Astrocyte (in vitro differentiated cells and primary cell): ENCODE measurements at places on chromosomes 7 and 10. TPM values are rescaled to one million over a fixed set of nuclear protein-coding genes. Genes with fewer than 3 reads are reported as not detected.

The GIMAP6 gene
- not detected in 2 replicates for total RNA-seq

The URGCP gene
- total RNA-seq: 23.0 and 24.0 TPM in 2 replicates

The C7orf57 gene
- not detected in 2 replicates for total RNA-seq

The CYP3A4 gene
- not detected in 2 replicates for total RNA-seq

The ANKRD61 gene
- total RNA-seq: 0.18 and 0.31 TPM in 2 replicates

The GRM3 gene
- not detected in 2 replicates for total RNA-seq

The MRLN gene
- not detected in 2 replicates for total RNA-seq

GRCh38 chr10:112838784-112839481, 111.1 kb upstream of the TCF7L2 start:
- no peak for DNase-seq

DNA sequence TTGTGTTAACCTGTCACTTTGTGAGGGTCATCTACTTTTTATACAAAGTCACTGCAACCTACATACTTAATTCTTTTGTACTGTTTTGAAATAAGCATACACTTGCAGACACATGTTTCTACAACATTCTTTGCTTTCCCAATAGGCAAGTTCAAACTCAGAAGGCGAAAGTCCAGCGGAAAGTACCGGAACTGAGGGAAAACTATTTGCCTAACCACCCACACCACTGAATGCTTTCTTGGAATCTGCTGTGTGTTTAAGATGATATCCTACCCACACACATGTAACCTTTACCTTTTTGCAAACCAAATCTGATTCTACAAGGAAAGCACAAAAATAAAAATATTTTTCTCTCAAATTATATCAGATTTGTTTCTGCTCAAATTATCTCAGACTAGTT, 139.4 kb upstream of the AGR3 start:
- peak; percentile 81 for DNase-seq

GRCh38 chr10:26451903-26452302, 13.8 kb downstream of the APBB1IP start:
- DNase-seq: no peak

- DNase-seq: no peak
Observed at GRCh38 chr10:90318659-90319058, 539.2 kb downstream of the HTR7 start.

GRCh38 chr10:13195016-13195415, 33.7 kb downstream of the MCM10 start:
- no peak for DNase-seq

DNA sequence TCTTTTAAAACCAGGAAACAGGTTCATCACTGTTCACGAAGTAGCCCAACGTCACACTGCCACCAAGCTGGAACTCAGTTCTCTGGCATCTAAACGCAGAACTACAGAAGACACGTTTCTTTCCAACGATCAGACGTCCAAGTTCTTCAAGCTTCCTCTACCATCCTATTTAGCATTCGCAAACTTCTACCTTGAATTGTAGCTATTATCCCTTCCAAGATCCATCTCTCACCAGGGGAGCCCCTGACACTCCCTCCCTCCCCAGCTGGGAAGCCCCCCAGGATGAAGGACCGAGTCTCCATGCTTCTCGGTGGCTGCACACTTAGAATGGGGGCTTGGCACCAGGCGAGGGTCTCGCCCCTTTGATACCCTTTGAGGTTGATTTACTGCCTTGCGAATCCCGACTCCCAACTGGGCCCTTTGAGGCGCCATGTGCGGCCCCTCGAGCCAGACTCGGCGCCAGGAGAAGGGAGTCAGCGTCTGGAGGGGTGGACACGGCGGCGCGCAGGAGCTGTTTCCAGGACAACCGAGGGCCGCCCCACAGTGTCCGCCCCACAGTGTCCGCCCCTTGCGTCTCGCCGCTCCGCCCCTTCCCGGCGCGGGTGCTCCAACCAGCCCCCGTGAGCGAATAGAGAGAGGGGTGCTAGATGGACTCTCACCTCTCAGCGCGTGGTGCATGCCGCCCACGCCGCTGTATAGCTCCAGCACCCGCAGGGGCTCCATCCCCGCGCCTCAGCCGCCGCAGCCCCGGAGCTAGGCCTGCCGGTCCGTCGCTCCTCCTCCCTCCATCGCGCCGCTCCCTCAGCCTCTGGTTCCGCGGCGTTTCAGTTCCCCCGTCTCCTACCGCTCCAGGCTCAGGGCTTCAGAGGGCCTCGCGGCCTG, at the start of gene TRDMT1:
TSS of gene TRDMT1 (minus strand) at position 761 of the 882 bp plus-strand sequence. CDS start at position 723, 38 bp downstream.
- peak; percentile 87 for DNase-seq

DNA sequence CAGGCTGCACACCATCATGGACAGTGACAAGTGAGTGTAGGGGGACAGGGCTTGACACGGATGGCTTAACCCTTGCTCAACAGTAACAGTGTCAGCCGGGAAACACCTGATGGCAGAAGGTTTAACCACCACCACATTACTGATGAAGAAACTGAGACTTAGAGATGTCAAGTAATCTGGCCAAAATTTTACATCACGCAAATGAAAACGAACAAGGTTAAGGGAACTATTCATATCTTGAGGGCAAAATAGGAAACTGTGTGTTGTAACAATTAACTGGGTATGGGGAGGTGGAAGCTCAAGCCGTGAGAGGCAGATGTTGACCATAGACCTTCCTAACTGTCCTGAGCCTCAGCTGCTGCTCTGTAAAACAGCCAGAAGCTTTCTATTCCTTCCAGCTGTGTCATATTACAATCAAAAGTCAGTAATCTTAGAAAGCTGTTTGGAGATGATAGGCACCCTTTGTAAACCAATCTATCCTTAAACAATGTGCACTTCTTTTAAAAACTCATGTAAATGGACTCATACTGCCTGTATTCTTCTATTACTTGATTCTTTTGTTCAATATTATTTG, 68.4 kb downstream of the ABCC2 start:
- DNase-seq: no peak

DNA sequence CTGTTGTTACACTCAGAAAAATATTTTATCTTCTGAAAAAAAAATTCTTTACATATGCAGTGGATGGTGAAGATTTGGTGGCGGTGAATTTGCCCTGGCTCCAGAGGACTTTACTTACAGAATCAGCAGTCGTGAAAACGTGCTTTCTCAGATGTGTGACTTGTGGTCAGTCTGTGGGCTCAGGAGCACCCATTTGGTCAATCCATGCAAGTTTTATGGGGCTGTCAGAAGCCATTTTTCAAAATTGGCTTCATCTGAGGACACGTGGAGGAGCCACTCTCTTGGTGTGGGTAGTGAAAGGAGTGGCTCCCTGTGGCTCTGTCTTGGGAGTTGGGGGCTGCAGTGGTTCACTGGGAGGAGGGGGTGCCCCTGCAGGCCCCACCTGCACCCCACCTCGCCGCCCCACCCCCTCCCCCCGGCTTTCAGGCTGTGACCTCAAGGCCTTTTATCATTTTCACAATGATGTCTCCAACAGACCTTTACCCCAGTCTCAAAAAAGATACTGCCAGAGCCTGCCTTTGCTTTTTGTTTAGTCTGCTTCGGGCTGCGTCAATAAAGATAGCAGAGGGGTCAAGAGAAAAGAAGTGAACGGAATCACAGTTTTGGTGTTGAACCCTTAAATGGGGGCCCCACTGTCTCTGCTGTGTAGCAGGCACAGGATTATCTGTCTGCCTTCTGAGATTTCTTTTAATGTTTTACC, 137.4 kb downstream of the MGMT start:
- no peak for DNase-seq

GRCh38 chr7:48551652-48552051, 372.7 kb upstream of the CDC14C start:
- DNase-seq: no peak

GRCh38 chr7:51700593-51701215, 384.1 kb upstream of the COBL start:
- no peak for DNase-seq

DNA sequence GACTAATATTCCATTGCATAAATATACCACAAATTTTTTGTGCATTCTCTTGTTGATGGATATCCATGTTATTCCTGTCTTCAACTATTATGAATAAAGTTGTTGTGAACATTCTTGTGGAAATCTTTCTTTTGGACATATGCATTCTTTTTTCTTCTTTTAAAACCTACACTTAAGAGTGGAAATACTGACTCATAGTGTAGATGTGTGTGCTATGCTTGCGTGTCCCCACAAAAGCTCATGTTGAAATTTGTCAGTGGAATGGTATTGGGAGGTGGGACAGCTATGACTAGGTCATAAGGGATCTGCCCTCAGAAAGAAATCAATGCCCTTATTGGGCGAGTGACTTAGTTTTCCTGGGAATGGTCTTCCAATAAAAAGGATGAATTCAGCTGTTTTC, 203.6 kb upstream of the PRSS58 start:
- peak; percentile 98 for DNase-seq
